Activated B cell treated with CpG ODN at 0.5 μM for 24 hours (primary cell): ENCODE measurements at places on chromosomes 5 and 9.

- no peak overlapping the region for H3K27ac ChIP-seq
- peaks cover 55% of the 10 kb centered on the region for H3K36me3 ChIP-seq
- H3K4me3 ChIP-seq: no peak overlapping the region
- H3K4me1 ChIP-seq: no peaks in the 10 kb centered on the region
Measured at GRCh38 chr9:96009690-96010472, 134.4 kb downstream of the ERCC6L2 start.

DNA sequence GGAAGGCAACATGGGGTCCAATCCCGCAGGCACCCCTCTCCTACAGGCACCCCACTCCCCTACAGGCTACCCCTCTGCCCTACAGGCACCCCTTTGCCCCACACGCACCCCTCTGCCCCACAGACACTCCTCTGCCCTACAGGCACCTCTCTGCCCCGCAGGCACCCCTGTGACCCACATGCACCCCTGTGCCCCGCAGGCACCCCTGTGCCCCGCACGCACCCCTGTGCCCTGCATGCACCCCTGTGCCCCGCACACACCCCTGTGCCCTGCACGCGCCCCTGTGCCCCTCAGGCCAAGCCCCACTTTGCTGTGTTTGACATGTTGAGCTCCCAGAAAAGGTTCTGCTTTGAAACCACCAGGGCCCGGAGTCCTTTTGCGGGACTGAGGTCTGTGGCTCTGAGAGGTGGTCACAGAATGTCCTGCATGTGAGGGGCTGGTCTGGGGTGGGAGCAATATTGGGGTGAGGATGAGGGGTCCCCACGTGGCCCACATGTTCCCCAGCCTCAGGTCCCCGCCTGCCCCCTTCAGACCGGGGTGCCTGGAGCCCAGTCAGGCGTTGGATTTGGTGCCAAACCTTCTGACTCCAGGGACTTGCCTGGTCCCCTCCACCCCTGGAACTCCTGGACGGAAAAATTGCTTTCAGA, 616 bp upstream of the QRFP start:
- no peak for DNase-seq
- H3K4me3 ChIP-seq: no peak overlapping the region
- H3K36me3 ChIP-seq: peaks cover 5% of the 10 kb centered on the region
- H3K4me1 ChIP-seq: peaks cover 11% of the 10 kb centered on the region
- H3K27ac ChIP-seq: no peak overlapping the region

- no peak overlapping the region for H3K27ac ChIP-seq
- H3K27me3 ChIP-seq: no peaks in the 10 kb centered on the region
- H3K4me3 ChIP-seq: peak overlapping the region; percentile 79
- peak; percentile 22 for DNase-seq
Measured at GRCh38 chr5:142012186-142012785, 541 bp downstream of the GNPDA1 start.

DNA sequence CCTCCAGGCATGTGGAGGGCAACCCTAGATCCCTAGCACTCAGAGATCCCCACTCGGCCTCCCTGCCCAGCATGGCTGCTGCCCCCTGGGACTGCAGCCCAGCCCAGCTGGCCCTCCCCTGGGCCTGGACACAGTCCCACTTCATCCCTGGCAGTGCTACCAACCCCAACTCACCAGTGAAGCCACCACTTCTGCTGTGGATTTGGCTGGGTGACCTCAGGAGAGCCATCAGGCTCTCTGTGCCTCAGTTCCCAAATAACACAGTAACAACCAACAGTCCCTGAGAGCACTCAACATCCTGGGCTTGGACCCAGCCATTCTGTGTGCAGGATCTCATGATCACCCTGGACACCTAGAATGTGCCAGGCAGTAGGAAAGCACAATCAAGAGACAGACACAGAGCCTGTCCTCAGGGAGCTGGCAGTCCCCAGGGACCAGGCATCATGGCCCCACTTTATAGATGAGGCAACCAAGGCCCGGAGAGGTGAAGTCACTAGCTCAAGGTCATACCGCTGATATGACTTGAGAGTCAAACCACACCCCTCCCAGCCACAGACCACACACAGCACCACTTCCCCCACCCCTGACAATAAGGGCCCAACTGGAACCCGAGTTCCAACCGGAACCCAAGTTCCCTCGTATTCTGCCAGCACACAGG, 4.7 kb upstream of the PSMB7 start:
- no peak overlapping the region for H3K27ac ChIP-seq
- H3K36me3 ChIP-seq: peaks cover 3% of the 10 kb centered on the region
- no peak overlapping the region for H3K4me3 ChIP-seq
- H3K27me3 ChIP-seq: no peaks in the 10 kb centered on the region
- DNase-seq: no peak
